ENCODE measurements at places on chromosomes 4 and X.

- DNase-seq: no peak
Observed at GRCh38 chr4:167183036-167183435, 51.3 kb downstream of the SPOCK3 start.

- DNase-seq: no peak
Observed at GRCh38 chr4:161714931-161715330, 448.9 kb downstream of the FSTL5 start.

DNA sequence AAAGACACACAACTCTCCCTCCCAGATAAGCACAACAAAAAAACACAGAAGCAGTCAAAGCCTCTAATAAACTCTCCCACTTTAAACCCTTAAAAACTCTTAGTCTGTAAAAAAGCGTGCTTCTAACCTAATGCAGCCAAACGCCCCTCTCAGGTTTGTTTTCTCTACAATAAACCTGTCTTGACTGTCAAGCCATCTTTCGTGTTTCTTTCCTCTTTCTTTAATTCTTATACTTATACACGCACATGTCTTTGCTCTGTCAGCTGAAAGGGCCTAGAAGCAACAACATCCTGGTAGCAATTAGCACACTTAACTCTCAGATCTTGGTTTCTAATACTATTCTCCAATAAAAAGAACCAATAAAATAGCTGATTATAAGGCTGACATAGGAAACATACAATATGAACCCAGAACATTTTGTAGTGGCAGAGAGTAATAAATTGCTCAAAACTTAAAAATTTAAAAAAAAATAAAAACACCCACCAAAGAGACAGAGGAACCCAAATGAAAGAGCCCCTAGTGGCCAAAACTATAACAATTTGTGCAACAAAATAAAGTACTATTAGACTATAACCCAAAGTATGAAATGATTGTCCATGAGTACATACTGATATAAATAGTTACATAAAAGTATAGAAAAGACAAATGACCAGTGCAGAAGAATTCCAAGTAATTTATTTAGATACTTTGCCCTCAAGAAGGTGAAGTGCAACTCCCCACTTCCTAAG, 440.4 kb upstream of the ADGRL3 start:
- no peak for DNase-seq

GRCh38 chr4:168551211-168551610, 54.4 kb downstream of the PALLD start:
- DNase-seq: no peak

- no peak for DNase-seq
Observed at GRCh38 chr4:20256381-20256881, 4.7 kb downstream of the SLIT2 start.

GRCh38 chr4:80094191-80094590, 21.2 kb upstream of the ANTXR2 start:
- no peak for DNase-seq

GRCh38 chr4:54660591-54660990, 2.8 kb downstream of the KIT start:
- no peak for DNase-seq

- no peak for DNase-seq
Observed at GRCh38 chr4:37793562-37793961, 32.9 kb upstream of the PGM2 start.

- DNase-seq: no peak
Observed at GRCh38 chr4:6824772-6825402, 42.4 kb downstream of the KIAA0232 start.

DNA sequence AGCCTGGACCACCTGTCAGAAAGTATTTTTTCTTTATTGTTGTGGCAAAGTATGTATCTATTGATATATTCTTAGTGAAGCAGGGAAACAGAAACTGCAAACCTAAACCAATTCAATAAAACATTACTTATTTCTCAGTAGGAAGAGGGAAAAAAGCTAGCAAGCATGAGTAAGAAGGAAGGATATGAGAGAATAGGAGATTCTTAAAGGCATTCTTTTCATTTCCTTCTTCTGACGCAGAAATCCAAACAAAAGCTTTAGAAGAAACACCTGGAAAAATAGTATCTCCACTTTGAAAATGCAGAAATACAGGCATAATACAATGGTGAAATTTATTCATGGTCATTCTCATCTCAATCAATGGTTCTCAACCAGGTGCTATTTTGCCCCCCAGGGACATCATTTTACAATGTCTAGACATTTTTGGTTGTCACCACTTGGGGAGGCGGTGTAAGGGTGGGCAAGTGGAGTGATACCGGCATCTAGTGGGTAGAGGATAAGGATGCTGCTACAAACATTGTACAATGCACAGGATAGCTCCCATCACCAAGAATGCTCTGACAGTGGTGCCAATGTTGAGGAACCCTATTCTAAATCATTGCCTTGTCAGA, 21.7 kb upstream of the ATXN3L start:
- DNase-seq: no peak

DNA sequence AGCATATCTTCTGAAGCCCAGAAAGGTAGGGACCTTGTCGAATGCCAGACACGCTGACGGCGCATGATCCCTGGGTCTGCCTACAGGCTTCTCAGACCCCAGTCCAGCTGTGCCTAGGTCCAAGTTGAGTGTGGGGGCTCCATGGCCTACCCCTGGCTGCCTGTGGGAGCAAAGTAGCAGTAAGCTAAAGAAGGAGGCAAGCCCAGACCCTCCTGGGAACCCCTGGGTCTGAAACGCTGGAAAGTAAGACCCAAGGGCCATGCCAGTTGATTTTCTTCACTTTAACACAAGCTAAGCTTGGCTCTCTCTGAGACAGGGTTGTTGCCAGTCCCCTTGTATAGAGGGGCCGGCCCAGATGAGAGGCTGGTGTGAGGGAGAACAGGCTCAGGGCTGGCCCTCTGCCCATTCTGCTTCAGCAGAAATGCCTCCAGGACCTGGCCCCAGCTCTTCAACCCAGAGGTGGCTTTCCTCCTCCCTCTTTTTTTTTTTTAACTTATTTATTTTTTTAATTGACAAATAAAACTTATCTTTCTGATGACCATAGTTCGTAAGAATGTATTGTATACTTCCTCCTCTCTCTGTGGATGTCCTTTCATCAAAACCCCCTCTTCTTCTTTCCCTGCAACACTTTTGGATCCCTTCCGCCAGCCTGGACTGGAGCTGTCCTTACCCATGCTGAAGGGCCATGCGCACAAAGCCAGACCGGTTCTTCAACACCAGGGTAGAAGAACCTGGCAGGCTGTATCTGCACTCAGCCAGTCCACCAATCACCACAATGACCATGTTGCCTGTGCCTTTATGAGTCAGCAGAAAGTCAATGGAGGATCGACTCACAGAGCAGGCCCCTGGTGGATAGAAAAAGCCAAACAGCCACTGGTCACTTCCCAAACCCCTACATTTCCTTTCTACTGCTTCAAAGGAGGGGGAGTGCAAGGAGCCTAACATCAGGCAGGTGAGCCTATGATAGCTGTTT, 7.1 kb downstream of the AWAT2 start:
- no peak for DNase-seq

GRCh38 chr4:52372269-52372668, 286.8 kb downstream of the USP46 start:
- no peak for DNase-seq

DNA sequence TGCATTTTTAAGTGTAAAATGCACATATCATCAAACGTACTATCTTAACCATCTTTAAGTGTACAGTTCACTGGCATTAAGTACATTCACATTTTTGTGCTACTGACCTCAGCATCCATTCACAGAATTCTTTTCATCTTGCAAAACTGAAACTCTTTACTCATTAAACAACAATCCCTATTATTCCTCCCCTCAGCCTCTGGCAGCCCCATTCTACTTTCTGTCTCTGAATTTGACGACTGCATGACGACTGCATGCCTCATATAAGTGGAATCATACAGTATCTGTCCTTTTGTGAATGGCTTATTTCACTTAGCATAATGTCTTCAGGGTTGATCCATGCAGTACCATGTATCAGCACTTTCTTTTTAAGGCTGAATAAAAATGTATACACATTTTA, 38.7 kb downstream of the CNKSR2 start:
- no peak for DNase-seq

DNA sequence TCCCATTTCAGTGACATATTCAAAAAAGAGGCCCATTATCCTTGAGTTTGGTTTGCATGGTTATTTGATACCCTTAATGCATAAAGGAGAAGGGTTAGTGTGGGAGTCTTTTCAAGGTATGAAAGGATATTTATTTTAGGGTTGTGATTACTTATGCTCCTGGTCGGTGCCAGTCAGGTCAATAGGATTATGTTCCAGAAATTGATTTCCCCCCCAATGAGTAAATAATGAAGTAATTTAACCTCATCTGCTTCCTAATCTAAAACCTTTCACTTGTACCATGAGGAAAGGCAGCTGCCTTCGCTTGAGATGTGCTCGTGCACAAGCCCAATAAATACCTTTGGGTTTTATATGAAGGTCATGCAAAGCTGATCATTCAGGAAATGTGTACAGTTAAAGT, 55.0 kb upstream of the NR0B1 start:
- no peak for DNase-seq

GRCh38 chr4:62531264-62531663, 1331.1 kb downstream of the ADGRL3 start:
- no peak for DNase-seq

DNA sequence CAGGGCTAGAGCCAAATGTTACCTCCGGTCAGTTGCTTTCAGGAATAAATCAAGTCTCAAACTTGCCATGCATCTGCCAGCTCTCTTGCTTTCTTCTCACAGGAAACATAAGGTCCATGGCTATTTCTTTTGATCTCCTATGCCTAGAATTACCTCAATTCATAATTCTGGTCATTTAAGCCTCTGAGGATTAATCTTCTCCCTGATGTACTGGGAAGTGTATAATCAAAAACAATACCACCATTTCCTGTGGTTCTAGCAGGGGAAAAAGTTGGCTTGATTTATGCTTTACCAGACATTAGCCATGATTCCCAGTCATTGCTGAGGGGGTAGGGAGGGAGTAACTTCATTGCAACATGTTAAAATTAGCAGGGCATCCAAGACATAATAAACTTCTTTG, 268.7 kb upstream of the EMCN start:
- DNase-seq: no peak

GRCh38 chr4:10593130-10593529, 91.4 kb downstream of the CLNK start:
- DNase-seq: no peak

DNA sequence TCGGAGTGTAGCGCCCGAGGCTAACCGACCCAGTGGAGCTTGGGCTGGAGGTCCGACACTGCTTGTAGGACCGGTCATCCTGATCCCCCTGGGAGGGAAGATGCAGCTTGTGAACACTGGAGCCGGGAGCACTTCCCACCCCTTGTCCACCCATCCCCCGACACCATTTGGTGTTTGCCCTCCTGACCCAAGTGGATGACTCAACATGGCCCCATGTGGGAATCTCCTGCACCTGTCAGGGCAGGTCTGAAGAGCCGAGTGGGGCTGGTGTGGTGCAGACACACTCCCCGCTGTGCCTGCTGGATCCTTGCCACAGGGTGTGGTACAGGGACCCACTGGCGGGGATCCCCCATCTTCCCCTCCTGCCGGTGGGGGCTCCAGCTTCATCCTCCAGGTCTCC, 90.0 kb upstream of the AFAP1 start:
- DNase-seq: no peak

DNA sequence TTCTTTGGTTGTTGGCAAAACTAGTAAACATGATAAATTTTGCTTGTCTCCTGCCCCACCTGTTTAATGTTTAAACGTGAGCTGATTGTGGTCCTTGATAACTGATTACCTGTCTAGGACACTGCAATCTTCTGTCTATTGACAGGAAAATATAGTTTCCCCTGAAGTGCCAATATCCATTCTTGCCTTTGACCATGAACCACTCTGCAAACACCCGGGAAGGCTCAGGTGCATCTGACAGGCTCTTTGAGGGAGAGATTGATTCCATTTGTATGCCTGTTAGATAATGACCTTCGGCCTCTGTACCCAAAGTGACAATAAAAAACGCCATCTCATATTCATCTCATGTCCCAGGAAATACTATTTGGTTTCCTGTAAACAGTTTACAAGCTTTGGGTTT, 453.0 kb downstream of the CENPC start:
- no peak for DNase-seq

GRCh38 chr4:38189445-38189844, 229.2 kb downstream of the PTTG2 start:
- DNase-seq: peak; percentile 13

GRCh38 chr4:105909787-105910281, 14.6 kb downstream of the NPNT start:
- no peak for DNase-seq

DNA sequence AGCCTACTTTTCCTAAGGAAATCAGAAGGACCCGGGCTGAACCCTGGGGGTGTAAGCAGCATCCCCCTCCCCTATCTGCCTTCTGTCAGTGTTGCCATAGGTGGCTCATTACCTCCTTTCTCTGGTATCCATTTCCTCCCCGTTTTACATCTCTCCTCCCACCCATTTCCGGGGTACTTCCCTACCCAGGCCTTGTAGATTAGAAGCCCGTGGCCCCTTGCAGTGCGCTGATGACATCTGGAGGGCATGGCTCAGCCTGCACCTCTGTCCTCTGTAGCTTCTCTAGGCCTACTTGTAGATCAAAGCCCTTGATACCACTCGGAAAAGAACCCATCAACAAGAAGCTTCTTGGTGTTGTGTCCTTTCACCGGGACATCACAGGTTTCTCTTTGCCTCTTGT, 71.8 kb downstream of the NBDY start:
- no peak for DNase-seq

- peak; percentile 33 for DNase-seq
Observed at GRCh38 chr4:25842229-25842845, 20.5 kb downstream of the SEL1L3 start.

- DNase-seq: no peak
Observed at GRCh38 chr4:69104719-69105275, 8.5 kb downstream of the UGT2B7 start.

DNA sequence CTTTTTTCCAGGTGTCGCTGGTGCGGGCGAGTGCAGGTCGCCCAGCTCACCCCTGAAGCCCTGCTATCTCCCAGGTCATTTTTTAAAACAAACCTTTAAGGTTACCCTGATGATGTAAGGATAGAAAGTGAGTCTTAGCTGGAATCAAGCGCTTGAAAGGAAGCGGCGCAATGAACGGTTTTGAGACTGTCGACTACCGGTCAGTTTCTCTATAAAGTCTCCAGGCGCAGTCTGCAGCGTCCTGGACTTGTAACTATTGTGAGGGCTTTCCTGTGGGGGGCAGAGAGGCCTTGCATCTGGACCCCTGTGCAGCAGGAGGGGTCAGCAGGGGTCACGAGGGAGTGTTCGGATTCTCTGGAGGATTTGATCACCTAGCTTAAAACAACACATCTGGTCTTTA, 1.6 kb downstream of the KIT start:
- no peak for DNase-seq

- no peak for DNase-seq
Observed at GRCh38 chrX:45769761-45770582, 569.3 kb upstream of the DIPK2B start.

GRCh38 chr4:172758586-172759340, 409.8 kb upstream of the GALNT7 start:
- DNase-seq: no peak

GRCh38 chrX:19720661-19721060, 166.7 kb downstream of the SH3KBP1 start:
- DNase-seq: no peak

DNA sequence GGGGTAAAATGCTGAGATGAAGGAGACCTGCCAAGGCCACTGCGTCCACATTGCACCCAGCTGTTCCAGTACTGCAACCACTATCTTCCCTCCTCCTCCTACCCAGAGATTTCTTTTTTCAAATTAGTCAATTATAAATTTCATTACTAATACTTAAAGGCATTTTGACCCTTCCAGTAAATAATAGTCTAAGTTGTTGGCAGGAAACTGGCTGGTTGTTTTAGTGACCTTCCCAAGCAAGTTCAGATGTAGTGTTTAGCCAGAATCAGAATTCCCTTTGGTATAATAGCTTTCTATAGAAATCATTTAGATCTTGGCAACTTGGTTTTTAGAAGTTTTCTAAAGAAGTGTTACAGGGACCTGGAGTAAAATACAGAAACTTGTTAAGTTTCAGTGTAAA, 66.0 kb downstream of the AASDH start:
- DNase-seq: no peak

Measured in stimulated activated CD8-positive, alpha-beta memory T cell treated with anti-CD3 and anti-CD28 coated beads, Interleukin-2, amount 100 ng/mL, for 48 hours (primary cell).